Activated T-helper 1 cell treated with anti-CD3 and anti-CD28 coated beads, Interleukin-12 subunit alpha, Interleukin-12 subunit beta, Interleukin-2, Interleukin-4 antibody, amounts not matched to agents 30 ng/mL and 10 ng/mL and 1 ng/mL, durations not matched to agents 14 hours and 24 hours and 36 hours (primary cell): ENCODE measurements at places on chromosomes 2 and 18. TPM values are rescaled to one million over a fixed set of nuclear protein-coding genes. Genes with fewer than 3 reads are reported as not detected.

DNA sequence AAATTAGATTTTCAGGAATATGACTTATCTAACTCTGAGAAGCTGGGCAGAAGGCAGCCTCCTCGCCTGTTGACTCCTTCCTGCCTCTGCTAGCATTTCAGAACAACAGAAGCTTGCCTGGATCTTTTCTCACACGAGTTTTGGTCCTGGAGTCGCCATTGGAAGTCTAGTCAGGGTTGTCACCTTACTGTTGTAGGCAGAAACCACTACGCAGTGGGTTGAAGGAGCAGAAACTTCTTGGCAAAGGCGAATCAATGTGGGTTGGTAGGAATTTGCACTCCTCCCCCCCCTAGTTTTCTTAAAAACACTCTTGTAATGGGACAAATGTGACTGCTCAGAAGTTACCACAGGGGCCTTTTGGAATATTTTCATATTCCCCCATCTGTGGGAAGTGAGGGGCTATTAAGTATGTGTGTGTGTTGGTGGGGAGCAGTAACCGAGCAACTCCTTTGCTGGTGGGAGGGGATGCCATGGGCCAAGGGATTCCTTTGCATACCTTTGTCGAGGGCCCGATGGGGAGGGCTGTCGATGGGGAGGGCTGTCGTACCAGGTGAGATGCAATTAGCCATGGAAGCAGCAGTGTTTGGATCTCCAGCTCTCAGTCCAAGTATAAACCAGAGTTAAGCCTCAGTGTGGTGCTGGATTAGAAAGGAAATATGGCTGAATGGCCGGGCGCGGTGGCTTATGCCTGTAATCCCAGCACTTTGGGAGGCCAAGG, 117.4 kb downstream of the FMNL2 start:
- no peak for DNase-seq

GRCh38 chr18:63264871-63265270, 54.7 kb downstream of the BCL2 start:
- DNase-seq = no peak

DNA sequence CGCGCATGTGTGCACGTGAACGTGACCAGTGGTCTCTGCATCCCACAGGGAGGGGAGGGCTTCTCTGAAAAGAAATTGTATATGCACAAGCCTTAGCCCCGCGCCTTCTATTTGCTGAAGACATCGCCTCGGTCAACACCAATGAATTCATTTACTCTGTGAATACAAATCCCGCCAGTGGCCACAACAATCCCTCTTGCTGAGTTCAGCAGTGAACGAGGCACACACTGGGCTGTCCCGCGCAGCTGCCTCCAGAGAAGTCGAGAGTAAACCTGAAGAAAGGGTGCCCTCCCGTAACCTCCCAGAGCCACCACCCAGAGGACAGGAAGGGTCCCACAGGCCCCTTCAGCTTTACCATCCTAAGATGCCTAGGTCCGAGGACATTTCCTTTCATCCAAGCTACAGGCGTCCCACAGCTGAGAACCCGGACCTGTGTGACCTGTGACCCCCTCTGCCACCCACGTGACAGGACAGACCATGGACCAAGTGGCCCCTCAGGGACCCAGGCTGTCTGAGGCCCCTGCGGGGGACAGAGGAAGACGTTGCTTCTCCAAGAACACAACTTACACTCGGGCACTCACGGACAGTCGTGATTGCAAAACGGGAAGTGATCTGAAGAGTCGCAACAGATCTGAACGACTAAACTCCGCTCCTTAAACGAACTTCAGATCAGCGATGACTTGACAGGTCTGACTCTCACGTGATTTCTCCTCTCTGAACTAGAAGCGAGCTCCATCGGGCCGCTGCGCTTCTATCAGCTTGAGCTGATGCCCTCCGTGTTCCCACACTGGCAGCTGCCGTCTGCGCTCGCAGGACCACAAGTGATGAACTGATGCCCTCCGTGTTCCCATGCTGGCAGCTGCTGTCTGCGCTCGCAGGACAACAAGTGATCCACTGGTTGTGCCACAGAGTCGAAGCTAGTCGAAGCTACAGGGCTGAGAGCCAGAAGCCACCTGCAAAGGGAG, 92.7 kb downstream of the ZNF516 start:
- DNase-seq = no peak

- DNase-seq = peak; percentile 36
Observed at GRCh38 chr2:30115141-30115980, 31.4 kb upstream of the YPEL5 start.

DNA sequence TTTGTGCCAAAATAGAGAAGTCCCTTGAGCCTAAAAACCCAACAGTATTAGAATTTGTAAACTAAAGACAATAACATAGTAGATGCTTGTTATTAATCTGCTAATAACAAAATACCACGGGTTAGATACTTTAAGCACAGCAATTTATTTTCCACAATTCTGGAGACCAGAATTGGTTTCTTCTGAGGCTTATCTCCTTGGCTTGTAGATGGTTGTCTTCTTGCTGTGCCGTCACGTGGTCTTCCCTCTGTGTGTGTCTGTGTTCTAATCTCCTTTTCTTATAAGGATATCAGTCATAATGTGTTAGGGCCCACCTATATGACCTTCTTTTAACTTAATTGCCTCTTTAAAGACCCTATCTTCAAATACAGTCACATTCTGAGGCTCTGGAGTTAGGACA, 260.1 kb downstream of the CYRIA start:
- no peak for DNase-seq

- no peak for DNase-seq
Observed at GRCh38 chr2:28635191-28635611, 116.4 kb upstream of the PPP1CB start.

DNA sequence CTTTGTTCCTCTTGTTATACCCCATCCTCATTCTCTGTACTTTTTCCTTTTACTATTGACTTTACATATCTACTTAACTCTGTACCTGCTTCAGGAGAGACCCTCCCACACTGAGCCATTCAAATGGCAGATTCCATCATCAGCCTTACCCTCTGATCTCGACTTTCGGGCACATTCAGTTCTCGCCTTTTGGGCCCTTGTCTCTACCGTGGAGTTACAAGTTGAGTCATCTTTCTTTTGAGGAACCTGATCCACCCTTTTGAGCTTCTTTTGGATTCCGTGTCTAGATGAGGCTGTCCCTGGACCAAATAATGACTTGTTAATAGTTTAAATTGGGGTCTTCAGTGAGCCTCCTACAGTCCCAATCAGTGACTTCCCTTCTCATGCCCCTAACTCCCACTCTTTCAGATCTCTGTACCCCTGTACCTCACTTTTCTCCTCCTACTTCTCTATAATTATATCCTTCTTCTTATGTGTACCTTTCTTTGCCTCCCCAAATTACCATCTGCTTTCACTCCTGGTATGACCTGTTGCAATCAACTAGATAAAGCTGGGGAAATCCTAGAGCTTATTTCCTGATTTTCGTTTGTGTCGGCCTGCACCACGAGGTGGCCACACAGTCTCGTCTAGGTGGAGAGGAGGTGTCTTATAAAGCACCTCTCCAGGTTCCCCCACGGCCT, 17.2 kb downstream of the SP110 start:
- no peak for DNase-seq

DNA sequence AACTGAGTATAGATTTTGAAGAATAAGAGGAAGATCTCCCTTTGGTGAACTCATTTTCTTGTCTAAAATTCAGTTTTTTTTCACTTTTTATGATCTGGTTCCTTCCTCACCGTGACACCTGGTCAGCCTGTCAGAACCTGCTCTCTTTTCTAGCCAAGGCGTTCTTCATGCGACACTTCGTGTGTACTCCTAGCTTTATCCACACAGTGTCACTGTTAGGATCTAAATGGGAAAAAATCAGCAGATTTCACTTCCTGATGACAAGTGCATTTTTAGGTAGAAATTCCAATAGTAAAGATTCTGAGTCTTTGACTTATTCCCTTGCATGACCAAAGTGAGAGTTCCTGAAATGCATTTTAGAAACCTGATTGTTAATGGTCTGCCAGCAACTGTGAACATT, 89.8 kb downstream of the KLHL14 start:
- DNase-seq = no peak

DNA sequence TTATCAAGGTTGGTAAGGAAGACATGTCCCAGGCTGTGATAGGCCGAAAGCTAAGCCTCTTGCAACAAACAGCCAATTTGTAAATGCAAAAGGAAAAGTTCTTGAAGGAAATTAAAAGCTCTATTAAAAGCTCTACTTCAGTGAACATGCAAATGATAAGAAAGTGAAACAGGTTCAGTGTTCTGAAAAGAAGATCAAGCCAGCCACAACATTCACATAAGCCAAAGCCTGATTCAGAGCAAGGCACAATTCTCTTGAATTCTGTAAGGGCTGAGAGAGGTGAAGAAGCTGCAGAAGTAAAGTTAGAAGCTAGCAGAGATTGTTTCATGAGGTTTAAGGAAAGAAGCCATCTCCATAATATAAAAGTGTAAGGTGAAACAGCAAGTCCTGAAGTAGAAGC, 1259.5 kb upstream of the PIK3C3 start:
- no peak for DNase-seq

DNA sequence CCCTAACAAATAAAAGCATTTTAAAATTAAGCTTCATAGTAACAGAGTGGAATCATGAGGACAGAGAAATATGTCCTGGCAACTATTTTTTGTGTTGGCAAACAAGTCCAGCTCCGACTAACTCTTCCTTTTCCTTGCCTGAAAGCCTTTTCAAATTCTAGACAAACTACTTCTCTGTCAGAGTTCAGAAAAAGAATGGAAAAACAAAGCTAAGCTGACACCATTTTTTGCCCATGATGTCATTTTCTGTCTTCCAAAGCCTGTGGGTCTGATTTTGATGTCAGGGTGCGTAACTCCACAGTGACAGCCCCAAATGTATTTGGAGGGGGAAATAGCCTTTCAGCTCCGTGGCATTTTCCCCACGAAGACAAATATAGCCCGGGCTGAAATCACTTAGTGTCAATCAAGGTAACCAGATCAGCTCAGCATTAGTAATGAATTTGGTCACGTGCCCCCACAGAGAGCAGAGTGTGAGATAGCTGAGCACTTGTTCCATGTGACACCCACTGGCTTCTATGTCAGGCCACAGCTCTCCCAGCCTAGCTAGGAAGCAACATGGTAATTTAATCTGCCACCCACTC, 233.0 kb upstream of the SIX2 start:
- DNase-seq = no peak

- DNase-seq = no peak
Observed at GRCh38 chr2:37271376-37272067, 40.1 kb downstream of the NDUFAF7 start.

DNA sequence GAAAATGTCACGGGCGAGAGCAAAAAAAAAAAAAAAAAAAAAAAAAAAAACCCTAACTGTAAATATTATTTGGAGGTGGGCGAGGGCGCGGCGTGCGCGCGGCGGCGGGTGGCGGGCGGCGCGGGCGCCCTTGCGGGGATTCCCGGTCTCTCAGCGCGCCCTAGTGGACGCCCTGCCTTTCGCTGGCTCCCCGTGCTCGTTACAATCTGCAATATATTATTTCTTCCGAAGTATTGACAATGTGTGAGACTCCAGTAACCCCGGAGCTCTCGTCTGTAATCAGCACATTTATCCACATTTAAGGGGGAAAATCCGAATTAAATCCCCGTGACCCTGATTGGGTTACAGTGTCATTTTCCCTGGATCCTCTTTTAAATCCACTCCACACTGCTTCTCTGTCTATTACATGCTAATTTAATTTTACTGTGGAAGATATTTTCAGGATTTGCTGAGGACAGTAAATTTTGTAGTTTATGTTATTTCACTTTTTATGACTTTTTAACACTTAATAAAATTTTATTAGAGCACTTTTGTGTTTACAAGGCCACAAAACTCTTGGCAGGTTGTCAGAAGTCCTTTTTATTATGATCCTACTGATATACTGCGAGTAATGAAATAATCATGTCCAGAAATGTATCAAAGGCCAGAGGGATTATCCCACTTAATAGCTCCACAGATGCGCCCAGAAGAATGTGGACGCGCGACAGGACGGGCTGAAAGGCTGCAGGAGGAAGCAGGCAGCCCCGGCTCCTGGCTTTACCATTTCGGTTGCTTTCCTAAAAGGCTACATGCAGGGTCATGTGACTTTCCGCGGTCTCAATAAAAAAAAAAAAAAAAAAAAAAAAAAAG, 369.1 kb downstream of the MTX2 start:
- peak; percentile 28 for DNase-seq

GRCh38 chr18:35497027-35497369, 762 bp downstream of the INO80C start:
- DNase-seq = no peak

DNA sequence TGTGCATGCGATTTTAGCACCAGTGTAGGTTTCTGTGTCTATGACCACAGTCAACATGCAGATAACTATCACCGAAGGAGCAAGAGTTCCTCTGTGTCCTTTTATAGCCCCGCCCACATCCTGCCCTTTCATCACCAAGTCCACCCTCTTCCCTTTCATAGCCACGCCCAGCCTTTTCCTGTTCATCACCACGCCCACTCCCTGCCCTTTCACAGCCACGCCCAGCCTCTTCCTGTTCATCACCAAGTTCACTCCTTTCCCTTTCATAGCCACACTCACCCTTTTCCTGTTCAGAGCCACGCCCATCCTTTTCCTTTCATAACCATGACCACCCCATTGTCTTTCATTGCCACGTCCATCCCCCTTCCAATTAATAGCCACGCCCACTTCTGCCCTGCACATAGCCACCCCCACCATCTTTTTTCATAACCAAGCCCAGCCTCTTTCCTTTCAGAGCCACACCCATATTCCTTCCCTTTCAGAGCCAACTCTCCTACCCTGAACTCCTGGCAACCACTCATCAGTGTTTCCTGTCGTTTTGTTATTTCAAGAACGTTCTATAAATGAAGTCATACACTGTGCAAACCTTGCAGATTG, 273.9 kb downstream of the MYT1L start:
- peak; percentile 75 for DNase-seq

DNA sequence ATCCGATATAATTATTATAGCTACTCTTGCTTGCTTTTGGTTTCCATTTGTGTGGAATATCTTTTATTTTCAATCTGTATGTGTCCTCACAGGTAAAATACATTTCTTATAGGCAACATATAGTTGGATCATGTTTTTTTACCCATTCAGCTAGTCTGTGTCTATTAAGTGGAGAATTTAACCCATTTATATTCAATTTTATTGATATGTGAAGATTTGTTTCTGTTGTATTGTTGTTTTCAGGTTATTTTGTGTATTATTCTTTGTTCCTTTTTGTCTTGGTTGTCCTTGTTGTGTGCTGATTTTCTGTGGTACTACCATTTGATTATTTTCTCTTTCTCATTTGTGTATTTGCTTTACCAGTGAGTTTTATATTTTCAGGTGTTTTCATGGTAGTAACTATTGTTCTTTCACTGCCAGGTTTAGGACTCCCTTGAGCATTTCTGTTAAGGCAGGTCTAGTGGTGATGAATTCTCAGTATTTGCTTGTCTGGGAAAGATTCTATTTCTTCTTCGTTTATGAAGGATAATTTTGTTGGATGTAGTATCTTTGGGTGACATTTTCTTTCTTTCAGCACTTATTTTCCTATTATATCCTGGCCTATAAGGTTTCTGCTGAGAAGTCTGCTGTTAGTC, 95.4 kb downstream of the ANKRD12 start:
- no peak for DNase-seq

The COLEC11 gene
- not detected in 2 replicates for total RNA-seq

The HDLBP gene
- 270 and 273 TPM in 2 replicates for total RNA-seq

The SERPINB10 gene
- not detected in 2 replicates for total RNA-seq

The IGFBP2 gene
- 11.1 and 12.3 TPM in 2 replicates for total RNA-seq

The PLEK gene
- 3.2 TPM in 2 replicates for total RNA-seq

The FAM228A gene
- total RNA-seq = not detected in 2 replicates

The SLC9A2 gene
- not detected in 2 replicates for total RNA-seq

The ALMS1 gene
- total RNA-seq = 18.2 and 19.4 TPM in 2 replicates

The GLB1L gene
- 4.6 and 4.9 TPM in 2 replicates for total RNA-seq

The TCF23 gene
- not detected in 2 replicates for total RNA-seq

The MAPK4 gene
- not detected in 2 replicates for total RNA-seq
